ENCODE measurements at places on chromosomes 3 and 15.

GRCh38 chr3:186181901-186182300 lies 73.0 kb upstream of the ETV5 start:
- no peak for DNase-seq

GRCh38 chr3:188761964-188762363 lies 409.8 kb upstream of the TPRG1 start:
- DNase-seq = no peak

DNA sequence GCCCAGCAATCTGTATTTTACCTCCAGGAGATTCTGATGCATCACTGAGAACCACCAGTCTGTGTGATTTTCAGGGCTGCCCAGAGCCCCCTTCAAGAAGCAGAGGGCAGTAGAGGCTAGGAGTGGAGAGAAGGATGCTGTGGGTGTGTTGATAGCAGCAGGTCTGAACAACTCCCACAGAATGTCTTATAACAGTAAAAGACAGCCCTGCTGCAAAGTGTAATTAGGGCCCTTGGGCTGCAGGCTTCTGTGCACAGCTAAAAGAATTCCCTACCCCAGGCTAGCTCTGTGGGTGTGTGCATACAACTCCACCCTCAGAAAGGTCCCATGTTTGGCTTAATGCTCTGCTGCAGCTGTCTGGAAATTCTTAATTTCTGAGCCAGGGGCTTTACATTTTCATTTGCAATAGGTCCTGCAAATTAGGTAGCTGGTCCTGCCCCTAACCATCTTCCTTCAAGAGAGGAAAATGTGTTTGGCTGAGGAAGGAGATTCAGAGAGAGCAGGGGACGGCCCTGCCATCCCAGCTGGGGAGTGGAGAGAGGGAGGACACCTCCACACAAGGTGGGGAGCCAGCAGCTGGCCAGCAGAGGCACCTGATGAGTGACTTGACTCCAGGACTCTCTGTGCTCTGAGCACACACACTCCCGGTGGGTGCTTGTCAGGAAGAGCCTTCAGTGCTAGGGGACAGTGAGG lies 43.2 kb upstream of the RAB6B start:
- no peak for DNase-seq

- peak; percentile 85 for DNase-seq
These were observed 4.0 kb downstream of the GCSAM start for GRCh38 chr3:112128843-112129727.

DNA sequence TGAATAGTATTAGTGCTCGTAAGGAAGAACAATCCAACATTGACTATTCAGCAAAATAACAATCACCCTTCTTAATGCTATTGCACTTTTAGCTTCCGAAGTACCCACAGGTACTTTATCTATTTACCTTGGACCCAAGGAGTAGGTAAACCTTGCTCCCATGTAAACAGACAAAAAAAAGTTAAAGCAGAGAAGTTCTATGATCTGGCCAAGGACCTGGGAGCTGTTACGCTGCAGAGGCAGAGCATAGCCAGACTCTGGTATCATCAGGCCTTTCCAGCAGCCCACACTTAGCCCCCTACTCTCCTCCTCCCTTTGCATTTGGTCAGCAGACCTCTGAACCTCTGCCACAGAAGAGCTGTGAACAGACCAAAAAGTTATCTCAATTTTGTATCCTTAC lies 130.3 kb upstream of the TPM1 start:
- DNase-seq = no peak

DNA sequence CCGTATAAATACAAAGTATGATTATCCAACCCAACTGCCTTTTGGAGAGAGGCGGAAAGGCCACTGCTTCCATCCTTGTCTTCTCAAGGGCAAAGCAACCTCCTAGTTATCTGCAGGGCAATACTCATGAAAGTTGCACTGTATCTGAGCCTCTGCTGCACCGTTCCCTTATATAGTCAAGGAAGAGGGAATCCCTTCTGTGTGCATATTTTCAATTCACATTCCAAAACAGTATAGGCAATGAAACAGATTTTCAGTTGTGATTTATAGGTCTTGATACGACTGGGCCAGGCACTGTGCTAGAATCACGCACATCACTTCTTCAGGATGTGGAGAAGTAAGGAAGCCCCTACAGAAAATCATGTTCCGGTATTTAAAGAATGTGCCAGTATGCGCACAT lies 455.7 kb downstream of the FOXP1 start:
- DNase-seq = no peak

GRCh38 chr3:143736205-143736997 lies 111.9 kb downstream of the SLC9A9 start:
- no peak for DNase-seq

GRCh38 chr15:56837273-56837672 lies 81.2 kb upstream of the TCF12 start:
- DNase-seq = no peak

DNA sequence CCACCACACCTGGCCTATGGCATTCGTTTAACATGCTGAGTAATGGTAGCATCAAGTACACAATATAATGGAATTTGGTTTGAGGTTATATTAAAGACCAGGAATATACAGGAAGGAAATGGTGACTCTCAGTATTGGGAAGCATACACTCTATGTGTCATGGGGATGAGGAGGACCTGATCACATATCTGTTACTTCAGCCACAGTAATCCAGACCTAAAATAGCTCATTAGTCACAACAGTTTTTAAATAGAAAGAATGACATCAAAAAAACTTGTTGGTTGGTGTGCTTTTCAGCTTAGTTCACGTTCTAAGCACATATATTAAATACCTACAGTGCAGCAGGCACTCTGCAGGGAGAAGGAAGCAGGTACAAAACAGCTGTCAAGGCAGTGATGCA lies 52.5 kb upstream of the ATP2C1 start:
- no peak for DNase-seq

- no peak for DNase-seq
These were observed 72.7 kb upstream of the TPRG1 start for GRCh38 chr3:189099031-189099471.

DNA sequence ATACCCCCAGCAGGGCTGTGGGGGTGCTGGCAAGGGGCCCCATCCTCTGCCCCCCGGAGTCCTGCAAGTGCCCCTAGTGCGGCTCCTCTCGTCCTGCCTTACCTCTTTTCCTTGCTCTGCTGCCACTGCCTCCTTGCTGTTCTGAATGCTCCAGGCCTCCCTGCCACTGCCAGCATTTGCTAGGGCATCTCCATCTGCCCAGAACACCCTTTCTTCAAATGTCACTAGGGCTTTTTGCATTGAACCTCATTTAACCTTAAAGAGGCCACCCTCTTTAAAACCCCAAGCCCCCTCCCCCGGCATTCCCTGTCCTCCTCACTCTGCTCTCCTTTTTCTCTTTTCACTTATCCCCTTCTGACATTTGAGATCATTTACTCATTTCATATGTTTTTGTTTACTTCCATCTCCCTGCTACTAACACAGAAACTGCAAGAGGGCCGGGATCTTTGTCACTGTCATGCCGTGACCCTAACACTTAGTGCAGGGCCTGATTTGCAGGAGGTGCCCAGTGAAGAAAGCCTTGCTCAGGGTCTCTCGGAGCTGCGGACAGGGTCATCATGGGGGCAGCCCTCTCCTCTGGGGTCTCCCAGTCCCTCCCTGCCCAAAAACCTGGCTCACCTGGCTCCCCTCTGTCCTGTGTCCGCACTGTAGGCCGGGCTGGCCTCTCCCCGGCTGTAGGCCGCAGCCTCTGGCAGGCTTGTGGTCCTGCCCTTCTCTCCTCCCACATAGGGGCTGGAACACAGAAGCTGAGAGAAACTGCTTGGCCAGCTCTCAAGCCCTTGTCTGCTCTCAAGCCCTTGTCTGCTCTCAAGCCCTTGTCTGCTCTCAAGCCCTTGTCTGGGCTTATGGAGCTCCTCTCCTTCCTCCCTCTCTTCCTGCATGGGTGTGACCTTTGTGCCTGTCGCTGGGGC lies at the start of gene ACOX2:
Gene ACOX2 (minus strand): TSS at position 690 of the 911 bp plus-strand sequence. CDS start 2,084 bp downstream, outside the sequence.
- no peak for DNase-seq

GRCh38 chr15:69629631-69630161 lies 177.1 kb downstream of the RPLP1 start:
- no peak for DNase-seq

DNA sequence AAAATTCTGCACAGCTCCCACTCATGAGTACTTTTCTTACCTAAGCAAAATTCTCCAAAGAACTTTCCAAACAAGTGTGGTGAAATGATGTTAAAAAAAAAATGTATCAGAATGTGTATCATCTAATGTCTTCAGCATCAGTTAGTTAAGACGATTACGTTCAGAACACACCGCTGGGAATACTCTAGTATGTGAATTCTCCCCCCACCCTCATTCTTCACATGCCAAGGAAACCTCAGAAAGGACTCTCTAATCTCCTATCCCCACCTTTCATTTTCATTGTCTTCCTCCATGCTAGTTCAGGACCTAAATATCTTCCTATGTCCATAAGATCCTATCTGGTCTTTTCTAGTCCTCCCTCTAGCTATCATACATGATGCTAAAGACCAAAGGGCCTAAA lies 457.4 kb downstream of the SHQ1 start:
- DNase-seq = no peak

DNA sequence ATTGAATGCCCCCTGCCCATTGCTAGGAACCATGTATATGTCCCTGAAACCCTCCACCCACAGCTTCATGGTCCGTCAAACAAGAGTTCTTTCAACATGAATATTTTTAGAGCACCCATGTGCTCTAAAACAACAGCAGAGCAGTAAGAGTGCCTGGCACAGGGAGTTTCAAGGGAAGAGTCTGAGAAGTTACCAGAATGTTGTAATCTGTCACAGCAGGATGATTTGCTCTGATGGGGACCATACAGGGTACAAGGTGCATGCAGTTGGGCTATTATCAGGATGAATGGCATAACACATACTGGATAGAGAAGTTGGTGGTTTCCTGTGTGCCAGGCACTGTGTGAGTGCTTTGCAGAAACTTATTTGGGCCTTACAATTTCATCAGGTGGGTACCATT lies 27.8 kb upstream of the FLNB start:
- DNase-seq = no peak

DNA sequence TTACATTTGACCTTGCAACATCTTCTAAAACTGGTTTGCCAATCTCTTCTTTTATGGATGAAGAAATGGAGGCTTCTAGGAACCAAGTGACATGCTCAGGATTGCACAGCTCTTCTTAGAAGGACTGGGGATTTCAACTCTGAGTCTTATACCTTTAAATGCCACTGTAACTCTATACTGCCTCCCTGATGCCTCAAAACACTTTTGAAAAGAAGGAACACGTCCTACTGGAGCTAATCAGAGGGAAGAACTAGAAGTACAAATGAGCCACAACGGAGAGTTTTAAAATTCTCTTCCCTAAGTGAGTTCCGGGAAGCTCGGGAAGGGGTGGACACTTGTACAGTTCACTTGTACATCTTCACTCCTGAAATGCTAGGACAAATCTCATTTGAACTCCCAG lies 949 bp upstream of the MITF start:
- DNase-seq = no peak

- peak; percentile 63 for DNase-seq
These were observed 9.4 kb upstream of the MESP1 start for GRCh38 chr15:89760303-89761008.

DNA sequence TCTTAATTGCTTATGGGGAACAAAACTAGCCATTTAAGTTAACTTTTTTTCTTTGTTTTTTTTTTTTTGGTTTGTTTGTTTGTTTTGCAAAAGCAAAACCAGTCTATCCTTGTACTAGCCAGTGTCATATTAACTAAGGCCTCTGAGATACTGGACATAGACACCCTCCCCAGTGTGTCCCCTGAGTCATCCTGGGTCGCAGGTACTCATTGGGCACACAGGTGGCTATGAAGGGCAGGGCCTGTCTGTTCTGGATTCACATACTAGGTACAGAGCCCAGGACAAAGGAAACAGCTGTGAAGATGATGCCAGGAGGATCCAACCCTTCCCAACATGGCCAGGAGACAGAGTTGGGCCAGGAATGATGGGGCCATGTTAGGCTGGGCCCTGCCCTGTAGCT lies 318.1 kb downstream of the THSD4 start:
- no peak for DNase-seq

DNA sequence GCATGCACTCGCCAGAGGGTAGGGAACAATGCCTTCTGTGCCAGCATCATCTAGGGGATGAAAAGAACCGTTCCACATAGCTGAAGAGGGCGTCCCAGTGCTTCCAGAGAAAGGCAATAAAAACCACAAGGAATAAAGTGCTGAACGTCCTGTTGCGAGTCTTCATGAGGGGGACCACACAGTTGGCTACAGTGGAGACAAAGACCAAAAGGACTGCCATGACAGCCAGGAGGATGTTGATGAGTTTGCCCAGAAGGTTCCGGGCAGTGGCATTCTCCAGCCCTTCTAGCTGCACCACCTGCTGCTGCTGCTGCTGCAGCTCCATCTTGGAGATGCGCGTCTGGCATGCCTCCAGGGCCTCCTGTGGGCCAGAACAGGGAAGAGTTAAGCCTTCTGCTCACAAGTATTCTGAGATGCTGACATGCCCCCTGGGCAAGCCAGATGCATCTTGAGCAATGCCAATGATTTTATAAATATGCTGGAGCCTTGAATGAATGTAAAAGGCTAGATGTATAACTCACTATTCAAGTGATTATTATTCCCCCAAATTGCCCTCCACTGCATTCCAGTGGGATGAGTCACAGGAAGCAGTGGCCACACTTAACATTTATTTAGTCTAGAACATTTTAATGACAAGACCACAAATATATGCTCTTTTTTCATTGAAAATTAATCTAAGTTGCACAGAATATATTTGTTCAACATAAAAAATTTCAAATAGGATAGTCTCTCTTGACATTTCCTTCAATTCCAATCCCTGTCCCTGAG lies 45.1 kb upstream of the PLXND1 start:
- no peak for DNase-seq

DNA sequence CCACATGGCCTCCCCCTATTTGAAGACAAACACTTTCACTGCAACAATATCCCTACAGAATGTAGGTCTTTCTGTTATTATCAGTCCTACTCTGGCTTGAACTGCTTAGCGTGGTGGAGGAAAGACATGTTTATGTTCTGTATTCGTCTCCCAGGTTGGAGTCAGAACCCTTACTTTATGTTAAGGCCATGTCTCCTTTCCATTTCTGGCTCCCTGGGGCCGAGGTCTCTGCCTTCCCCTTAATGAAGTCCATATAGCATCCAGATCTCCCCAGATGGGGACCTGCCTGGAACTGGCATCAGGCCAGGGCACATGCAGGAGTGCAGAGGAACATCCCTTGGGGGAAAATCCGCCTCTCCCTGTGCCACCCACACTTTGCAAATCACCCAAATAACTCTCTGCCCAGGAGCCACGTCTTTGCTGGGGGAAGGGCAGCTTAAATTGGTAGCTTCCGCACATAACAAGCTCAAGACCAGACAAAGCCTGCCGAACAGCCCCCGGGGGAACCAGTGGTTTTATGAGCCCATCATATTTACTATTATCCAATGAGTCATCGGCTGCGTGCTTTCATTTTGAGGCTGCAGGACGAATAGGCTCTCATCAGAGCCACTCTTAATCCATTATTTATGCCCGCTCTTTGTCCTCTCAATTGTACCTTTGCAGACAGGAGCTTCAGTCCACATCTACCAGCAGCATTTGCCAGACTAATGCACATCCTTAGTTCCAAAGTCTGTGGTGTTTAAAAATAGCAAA lies 237.0 kb downstream of the UACA start:
- no peak for DNase-seq

- DNase-seq = no peak
These were observed 115.2 kb downstream of the CHSY1 start for GRCh38 chr15:101136381-101137268.

GRCh38 chr15:101349047-101349951 lies 54.3 kb upstream of the SNRPA1 start:
- no peak for DNase-seq

All from CD4-positive, alpha-beta T cell treated with Interleukin-21 for 1 hour (primary cell).